ENCODE measurements at places on chromosomes 6 and 20.
A peak's percentile ranks its signal among the peaks of the same experiment; 100 is the strongest.

- DNase-seq = no peak
Measured at GRCh38 chr20:53202777-53203176, 230.6 kb downstream of the TSHZ2 start.

DNA sequence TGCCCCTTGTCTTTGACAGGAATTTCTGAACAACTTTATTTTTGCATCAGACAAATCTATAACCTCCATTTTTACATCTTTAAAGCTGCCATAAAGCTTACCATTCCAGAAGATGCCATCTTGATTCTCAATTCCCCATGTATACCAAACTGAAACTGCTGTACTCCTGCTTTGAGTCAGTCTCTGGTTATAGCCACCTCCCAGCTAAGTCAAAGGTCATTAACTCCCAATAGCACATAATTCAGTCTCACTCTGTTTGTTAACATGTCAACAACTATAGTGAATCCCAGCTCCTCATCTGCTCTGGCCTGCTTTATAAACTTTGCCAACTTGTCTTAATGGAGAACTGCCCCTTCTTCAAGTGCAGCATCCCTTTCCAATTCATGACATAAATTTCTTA, 343.6 kb downstream of the FRK start:
- no peak for DNase-seq

DNA sequence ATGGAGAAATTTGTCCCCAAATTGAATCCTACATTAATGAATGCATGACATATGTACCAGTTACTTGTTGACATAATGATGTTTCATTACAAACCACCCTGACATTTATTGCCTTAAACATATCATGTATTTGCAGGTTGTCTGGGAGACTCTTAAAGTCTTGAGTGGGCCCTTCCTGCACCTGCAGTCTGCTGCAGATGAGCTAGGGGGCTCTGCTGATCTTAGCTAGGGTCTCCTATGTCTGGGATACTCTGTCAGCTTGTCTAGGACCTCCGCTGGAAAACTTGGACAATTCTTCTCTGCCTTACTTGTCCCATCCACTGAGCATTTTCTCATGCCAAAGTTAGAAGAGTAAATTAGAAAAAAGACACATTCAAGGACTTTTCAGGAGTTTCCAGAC, 581.6 kb downstream of the HAO1 start:
- no peak for DNase-seq

GRCh38 chr6:90187437-90188121, 109.1 kb downstream of the BACH2 start:
- DNase-seq = no peak

- DNase-seq = no peak
Measured at GRCh38 chr6:54335871-54336270, 27.6 kb downstream of the TINAG start.

- DNase-seq = peak; percentile 40
Measured at GRCh38 chr20:3929713-3930060, 40.5 kb downstream of the PANK2 start.

- no peak for DNase-seq
Measured at GRCh38 chr6:55469951-55470366, 109.0 kb downstream of the HMGCLL1 start.

GRCh38 chr6:66896415-66896814, 1189.4 kb upstream of the EYS start:
- DNase-seq = no peak

GRCh38 chr6:163538331-163538730, 123.8 kb downstream of the QKI start:
- no peak for DNase-seq

DNA sequence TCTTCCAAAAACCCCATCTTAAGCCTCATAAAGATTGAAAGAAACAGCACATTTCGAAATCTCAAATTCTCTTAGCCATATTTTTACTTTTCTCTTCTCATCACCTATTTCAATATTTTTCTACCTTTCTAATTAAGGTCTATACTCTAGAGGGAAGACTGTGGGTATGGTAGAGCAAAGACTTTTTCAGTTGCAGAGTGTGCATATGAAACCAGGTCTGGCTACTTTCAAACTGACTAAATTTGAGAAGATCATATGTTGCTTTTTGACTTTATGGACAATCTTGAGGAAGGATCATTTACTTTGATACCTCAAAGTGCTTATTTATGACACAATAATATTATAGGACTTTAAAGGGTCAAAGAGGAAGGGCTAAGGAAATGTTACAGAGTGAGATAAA, 20.7 kb downstream of the FILIP1 start:
- no peak for DNase-seq

DNA sequence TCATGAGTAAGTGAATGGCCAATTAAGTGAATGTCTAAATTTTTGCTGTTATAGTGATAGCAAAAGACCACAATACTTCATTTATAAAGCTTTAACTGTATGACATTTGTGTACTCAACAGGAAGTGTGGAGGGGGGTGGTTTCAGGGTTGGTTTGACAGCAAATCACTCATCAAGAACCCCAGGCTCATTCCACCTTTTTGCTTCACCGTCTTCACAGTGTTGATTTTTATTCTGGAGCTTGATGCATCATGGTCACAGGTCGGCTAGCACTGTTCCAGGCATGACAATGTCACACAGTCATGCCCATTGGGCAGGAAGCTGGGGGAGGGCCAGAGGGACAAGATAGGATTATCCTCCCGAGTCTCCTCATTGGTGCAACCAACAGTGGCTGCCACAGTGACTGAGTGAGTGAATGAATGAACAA, 75.0 kb downstream of the MDGA1 start:
- DNase-seq = peak; percentile 66

DNA sequence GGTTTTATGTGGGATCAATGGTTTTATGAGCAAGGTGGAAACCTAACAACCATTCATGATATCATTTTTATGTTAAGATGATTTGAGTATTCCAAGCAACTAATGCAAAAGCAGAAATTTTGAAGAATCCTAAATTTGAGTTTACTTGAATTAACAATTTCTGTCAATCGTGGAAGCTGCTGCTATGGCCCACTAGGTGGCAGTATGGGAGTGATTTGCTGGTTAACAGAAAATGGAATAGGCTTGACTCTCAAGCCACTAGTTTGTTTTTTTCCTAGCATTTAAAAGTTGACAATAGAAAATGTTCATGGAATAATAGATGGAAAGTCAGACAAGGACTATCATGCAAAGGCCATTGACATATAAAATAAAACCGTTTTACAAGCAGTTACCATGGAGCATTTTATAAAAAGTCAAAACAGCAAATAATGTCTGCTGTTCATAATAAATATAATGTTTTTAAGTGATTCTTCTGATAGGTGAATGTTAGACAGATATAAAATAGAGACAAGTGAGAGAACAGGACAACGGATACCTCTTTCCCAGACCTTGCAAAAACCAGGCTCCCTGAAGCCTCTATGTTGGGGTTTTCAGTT, 43.0 kb upstream of the TMEM200A start:
- peak; percentile 48 for DNase-seq

GRCh38 chr6:49856282-49856681, 10.1 kb downstream of the CRISP1 start:
- no peak for DNase-seq

DNA sequence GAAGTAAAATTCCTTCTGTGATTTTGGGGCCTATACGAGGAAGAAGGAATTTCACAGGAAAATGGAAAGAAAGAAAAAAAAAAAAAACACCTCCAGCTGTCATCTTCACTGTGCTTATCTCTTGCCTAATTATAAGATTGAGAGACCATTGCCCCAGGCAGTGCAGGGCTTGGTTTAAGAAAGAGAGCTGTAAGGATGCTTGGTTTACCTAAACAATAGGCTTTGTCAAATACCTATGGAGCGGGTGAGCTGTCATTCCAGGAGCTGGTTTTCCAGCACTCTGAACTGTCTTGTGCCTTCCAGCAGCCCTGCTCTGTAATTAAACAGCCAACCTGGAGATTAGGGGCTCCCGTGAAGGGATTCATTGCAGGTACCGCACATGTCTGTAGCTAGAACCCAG, 137.8 kb downstream of the EDN3 start:
- no peak for DNase-seq

GRCh38 chr6:137589067-137589848, 95.1 kb upstream of the OLIG3 start:
- DNase-seq = peak; percentile 72

GRCh38 chr6:153092082-153093013, 38.7 kb downstream of the RGS17 start:
- peak; percentile 95 for DNase-seq

DNA sequence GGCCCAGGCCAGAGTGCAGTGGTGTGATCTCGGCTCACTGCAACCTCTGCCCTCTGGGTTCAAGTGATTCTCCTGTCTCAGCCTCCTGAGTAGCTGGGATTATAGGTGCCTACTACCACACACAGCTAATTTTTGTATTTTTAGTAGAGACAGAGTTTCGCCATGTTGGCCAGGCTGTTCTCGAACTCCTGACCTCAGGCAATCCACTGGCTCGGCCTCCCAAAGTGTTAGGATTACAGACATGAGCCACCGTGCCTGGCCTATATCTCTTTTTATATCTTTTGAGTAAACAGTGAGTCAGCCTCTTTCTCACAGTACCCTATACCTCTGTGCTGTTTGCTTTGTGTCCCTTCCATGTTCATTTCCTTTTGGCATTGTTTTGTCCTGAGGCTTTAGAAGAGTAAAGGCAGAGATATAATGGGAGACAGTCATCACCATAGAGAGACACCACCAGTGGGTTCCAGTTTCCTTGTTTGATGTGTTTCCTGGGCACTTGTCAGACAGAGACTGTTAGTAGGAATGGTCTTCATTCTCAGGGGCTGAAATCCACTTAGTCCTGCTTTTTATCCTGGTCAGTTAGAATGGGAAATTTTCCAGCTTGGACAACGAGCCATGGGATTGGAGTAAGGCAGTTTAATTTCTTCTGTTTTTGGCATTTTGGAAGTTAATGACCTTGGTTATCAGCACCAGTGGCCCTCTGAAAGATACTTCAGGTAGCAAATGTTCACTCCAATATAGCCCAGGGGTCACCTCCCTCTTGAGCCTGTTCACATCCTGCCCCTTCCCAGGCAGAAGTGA, 32.2 kb upstream of the ASXL1 start:
- no peak for DNase-seq

DNA sequence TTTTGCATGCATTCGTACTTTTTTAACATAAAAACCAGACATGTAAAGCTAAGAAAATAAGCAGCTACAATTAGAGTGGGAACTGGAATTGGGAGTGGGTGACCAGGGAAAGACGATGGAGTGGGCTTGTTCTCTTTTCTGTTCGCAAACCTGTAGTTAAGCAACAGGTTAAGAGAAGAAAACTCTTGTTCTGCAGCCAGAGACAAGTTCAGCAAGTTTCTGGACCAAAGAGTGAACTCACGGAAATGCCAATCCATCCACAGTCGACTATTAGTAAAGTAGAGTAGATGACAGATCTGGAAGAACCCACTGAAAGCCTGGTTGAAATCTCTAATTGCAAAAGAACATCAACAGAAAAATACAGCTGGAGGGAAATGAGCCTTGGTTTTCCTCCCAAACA, 197.8 kb downstream of the TFAP2A start:
- DNase-seq = no peak

DNA sequence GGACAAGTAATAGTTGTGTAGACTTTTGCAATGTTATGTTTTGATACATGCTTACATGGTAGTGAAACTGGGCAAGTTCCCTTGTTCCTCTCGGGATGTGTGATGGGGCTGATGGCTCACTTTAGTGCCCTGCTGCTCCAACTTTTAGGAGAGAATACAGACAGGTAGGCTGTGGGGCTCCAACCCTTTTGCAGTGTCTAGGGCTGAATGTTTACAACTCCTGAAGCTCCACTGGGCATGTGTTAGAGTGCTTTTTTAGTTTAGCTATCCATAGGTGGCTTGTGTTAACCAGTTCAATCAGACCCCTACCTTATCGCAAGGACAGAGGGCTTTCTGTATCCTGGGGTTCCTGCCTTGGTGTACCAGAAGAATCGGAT, 33.8 kb downstream of the SERPINB6 start:
- DNase-seq = peak; percentile 55

GRCh38 chr6:160945516-160946177, 45.9 kb upstream of the MAP3K4 start:
- no peak for DNase-seq
